ENCODE measurements at places on chromosomes 2 and 18.

DNA sequence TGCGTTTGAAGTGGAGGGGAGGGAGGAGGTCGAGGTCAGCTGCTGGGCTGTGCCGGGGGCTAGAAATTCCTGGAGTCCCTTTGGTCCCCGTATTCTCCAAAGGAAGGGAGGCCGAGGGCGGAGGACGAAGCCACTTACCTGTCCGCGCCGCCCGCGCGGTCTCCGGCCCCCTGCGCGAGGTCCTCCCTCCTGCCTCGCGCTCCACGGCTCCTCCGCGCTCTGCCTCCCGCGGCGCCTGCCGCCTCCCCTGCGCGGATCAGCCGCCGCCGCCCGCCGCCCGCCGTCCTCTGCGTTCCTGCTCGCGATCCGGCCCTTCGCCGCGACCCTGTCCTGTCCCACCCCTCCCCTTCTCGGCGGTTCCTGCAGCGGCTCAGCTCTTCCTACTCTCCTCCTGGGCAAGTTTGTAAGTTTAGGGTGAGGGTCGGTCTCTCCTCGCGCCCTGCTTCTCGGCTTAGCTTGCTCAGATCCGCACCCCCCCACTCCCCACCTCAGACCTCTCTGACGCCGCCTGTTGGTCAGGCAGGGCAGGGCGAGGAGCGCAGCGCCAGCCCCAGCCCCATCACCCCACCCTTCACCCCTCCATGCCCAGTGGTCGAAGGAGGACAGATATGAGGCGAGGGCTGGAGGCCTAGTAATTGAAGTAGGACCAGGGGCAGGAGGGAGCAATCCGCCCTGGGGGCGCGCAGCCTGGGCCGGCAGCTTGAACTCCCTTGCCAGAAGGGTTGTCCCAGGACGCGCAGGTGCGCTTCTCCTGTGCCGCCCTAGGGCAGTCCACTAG, 9.7 kb upstream of the SKOR2 start:
- no peak for DNase-seq

DNA sequence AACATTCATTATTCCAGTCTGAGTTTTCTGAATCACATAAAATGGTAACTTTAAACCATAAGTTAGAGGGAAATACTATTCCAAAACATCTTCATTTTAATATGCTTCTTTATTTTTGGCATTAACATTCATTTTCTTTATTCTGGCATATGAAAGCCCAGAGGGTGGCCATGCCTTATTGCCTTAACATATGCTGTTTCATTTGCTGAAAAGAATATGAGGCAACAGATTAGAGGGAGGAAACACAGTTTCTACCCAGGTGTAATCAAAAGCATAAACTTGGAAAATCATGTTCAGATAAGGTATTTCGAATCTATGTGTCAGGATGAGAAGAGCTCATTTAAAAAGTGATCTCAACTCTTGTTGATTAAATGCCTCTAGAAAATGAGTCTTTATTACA, 379.9 kb upstream of the DSEL start:
- DNase-seq, result no peak

GRCh38 chr2:3192920-3193319, 184.7 kb downstream of the EIPR1 start:
- DNase-seq, result no peak

DNA sequence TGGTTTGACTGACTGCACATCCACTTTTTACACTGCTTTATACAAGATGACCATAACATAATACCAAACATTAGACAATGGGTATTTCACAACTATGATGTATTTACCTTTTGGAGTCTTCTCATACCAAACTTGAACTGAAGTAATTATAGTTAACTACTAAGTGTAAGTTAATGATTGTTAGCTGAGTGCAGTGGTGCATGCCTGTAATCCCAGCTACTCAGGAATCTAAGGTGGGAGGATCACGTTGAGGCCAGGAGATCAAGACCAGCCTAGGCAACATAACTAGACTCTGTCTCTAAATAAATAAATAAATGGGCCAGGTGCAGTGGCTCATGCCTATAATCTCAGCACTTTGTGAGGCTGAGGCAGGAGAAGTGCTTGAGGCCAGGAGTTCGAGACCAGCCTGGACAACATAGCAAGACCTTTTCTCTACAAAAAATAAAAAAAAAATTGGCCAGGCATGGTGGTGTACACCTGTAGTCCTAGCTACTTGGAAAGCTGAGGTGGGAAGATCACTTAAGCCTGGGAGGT, 44.9 kb upstream of the ORC2 start:
- no peak for DNase-seq

- no peak for DNase-seq
Measured at GRCh38 chr2:237604960-237605359, 14.4 kb upstream of the RAB17 start.

DNA sequence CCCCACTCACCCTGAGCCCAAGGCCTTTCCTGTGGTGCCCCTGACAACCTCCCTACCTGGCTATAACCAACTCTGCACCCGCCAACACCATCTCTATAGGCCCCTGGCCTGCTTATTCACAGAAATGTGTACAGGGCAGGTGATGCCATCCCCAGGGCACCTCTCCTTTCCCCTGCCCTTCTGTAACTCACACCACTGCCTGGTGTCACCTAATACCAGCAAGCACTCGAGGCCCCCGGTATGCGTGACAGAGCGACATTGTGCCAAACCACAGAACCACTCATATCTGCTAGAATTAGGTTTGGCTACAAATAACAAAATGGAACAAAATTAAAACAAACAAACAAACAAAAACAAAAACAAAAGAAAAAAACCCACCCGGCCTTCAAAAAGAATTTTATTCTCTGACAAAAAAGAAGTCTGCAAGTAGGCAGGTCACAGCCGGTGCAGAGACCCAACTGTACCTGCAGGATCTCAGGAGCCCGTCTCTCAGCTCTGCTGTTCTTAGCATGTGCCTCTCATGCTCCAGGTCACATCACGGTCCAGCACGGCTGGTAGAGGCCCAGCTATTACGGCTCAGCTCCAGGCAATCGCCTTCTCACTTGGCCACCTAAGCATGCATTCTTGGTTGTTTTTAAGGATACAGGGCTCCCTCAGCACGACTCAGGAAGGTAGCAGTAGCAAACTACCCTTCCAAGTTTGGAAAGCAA, 51.4 kb downstream of the FAM178B start:
- DNase-seq, result peak; percentile 24

DNA sequence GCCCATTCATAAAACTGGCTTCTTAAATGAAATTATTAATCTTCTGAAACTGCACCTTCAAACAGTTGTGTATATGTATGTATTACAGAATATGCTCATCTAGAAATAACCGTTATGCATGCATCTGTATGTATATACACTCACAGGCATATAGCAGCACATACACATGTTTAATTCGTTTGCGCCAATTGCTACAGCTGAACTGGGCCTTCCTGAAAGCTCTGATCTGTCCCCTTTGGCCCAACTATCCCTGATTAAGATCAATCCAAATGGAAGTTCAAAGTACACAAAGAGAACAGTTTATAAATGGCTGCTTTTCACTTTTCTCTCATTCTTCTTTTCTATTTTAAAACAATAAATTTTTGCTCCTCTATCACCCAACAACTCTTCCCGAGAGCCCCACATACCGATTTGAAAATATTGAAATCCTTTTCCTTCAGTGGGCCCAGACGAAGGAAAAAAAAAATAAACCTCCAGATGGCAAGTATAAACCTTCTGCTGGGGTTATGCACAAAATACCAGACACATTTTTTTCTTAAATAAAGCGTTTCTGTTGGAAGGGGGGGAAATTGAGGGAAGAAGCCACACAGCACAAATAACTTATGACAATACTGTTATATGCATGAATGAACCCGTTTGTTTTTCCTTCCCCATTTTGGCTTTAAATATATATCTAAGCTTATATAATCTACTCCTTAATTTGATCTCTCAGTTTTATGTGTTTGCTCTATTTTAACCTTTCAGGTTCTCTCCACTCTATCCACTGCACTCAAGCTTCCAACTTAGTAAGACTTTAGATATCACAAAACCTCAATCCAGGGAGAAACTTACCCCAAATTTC, 267.3 kb downstream of the TCF4 start:
- no peak for DNase-seq

DNA sequence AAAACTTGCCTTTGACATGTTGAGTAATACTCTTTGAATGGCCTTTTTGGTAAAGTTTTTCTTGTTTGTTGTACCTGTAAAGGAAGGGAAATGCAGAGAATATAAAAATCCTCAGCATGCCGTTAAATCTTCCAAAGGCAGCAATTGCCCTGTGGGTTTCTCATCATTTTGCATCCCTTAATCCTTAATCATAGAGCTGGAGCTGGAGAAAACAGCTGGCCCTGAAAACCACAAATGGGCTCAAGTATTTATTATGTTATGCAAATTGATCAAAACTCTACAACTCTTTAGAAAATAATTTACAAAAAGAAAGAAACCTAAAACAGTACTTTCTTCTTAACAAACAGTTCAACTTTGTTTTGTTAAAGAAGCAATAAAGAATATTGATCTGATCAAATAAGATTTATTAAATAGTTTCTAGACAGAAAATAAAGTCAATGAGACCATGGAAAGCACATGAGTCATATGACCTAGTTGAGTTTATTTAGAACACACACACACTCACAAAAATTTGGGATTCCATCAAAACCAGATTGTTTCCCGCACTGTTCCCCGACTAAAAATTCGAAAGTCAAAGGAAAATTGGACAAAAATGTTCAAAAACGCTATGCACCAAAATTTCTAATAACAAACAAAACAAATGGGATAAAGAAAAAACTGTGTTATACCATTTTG, 309.0 kb downstream of the GULP1 start:
- no peak for DNase-seq

GRCh38 chr2:110871637-110872036, 139.3 kb downstream of the ACOXL start:
- DNase-seq, result no peak

DNA sequence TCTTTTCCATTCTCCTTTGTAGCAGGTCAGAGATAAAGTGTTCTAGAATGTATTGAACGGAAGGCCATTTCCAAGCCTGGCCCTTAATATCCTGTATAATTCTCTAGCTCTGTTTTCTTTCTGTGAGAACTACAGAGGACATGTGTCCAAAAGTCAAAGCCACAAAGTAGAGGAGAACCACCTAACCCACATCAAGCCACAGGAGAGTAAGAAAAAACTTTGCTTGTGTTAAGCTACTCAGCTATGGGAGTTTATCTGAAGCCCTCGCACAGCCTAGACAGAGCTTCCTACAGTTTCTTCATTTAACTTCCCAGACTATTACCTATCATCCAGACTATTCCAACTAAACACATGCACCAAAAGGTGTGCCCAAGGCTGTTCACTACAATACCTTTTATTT, 22.0 kb downstream of the ADAM17 start:
- DNase-seq, result no peak

DNA sequence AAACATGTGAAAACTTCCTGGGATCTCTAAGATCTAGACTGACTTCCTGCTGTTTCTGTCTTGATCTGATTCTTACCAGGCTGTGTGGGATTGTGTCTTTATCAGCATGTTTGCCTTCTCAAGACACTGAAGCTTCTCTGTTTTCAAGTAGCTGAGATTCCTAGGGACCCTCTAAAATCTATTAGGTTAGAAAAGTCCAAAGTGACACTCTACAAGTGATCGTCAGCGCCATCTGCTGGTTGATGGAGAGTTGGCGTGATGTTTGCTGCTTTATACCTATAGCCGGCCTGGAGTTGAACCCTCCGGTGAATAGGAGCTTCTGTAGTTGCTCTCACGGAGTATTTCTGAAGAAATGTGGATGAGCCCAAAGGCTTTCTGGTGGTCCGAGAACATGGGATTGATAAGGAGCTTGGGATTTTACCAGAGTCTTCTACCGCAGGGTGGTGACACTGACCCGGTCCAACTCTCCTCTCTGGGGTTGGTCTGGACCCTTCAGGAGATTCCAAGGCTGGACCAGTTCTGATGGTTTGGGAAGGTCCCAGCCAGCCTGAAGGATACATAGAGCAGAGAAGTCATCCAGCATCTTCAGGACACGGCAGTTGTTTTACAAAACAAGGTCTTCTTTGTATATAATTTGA, 96.0 kb upstream of the TTC39C start:
- peak; percentile 18 for DNase-seq

GRCh38 chr2:157587576-157587975, 41.1 kb downstream of the ACVR1C start:
- no peak for DNase-seq

GRCh38 chr18:10142496-10143160, 228.8 kb downstream of the VAPA start:
- no peak for DNase-seq

DNA sequence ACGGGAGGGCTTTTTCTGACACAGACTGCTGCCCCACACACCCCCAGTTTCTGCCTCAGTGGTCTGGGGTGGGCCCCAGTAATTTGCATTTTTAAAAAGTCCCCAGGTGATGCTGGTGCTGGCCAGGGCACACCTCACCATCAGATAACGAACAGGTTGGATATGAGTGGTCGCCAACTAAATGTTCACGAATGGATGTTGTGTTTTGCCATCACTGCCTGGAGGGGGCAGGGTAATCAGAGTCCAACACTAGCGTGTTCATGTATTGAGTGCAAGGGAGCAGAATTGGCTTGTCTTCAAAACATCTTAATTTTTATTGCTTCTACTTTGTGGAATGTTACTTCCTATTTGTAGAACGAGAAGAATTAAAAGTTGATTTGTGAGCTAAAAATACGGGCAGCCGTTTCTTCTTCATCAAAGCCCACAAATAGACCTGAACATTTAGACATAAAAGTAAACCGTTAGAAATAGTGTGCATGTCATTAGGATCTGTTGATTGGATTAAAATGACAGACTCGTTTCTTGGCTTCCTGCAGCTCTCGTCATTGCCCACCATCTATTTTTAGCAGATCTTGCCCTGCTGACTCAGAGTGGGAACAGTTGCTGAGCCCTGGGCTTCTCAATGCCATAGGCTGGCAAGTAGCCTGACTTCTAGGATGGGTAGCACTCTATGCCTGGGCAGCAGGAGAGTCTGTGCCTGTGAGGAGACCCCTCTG, 45.2 kb downstream of the NCK2 start:
- no peak for DNase-seq

- DNase-seq, result no peak
Measured at GRCh38 chr2:216904974-216905373, 45.1 kb upstream of the TNP1 start.

GRCh38 chr18:61551586-61551985, 218.4 kb downstream of the CDH20 start:
- DNase-seq, result peak; percentile 49

- no peak for DNase-seq
Measured at GRCh38 chr2:120866483-120867140, 130.9 kb downstream of the GLI2 start.

DNA sequence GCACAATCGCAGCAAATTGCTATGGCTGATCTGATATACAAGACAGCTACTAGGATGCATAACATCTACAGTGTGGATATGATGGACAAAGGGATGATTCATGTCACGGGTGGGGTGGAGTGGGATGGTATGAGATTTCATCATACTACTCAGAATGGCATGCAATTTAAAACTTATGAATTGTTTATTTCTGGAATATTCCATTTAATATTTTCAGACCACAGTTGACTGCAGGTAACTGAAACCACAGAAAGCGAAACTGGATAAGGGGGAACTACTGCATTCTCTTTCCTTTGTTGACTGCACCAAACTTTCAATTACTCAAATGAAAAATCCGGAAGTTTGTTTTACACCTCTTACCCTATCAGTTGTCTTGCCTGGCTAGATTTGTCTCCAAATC, 94.4 kb upstream of the NEUROD1 start:
- DNase-seq, result no peak

- peak; percentile 16 for DNase-seq
Measured at GRCh38 chr2:105515581-105516415, 116.9 kb upstream of the FHL2 start.

Measured in SHP77 treated with DMSO at 0.1 percent for 48 hours (cell line).